G401 (cell line): ENCODE measurements at places on chromosomes 7 and 10.

DNA sequence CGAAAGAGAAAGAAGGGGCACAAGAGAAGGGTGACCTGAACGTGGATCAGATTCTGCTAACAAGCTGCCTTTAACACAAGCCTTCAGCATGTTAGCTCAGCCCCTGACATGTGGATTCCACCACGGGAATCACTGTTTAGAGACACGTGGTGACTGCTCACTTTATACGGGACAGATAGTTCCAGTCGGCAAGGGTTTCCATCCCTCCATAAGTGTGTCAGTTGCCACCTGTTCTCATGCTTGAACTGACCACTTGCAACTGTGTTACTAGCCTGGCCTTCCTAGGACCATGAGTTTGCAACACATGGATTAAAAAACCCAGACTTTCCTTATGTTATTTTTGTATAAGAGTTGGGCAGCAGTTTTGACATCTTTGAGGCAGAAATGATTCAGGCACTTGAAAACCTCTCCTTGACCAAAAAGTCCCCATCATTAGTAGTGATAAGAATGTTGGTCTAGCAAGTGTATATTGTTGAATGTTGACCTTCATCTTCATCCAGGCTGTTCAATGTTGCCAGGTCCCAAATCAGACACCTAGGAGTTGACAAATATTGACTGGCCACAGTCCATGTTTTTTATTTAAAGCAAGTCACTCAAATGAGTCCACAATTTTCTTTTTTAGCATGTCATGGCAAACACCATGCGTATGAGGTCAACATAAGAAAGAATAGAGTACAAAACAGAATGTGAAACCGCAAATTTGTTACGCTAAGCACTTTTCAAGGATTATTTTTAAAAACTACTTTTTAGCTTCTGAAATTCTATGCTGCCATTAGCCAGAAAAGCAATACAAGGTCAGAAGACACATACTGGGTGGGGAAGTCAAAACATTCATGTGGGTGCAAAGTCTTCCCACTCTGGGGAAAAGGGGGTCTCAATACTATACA, 101.6 kb downstream of the ABLIM1 start:
- DNase-seq, result no peak

DNA sequence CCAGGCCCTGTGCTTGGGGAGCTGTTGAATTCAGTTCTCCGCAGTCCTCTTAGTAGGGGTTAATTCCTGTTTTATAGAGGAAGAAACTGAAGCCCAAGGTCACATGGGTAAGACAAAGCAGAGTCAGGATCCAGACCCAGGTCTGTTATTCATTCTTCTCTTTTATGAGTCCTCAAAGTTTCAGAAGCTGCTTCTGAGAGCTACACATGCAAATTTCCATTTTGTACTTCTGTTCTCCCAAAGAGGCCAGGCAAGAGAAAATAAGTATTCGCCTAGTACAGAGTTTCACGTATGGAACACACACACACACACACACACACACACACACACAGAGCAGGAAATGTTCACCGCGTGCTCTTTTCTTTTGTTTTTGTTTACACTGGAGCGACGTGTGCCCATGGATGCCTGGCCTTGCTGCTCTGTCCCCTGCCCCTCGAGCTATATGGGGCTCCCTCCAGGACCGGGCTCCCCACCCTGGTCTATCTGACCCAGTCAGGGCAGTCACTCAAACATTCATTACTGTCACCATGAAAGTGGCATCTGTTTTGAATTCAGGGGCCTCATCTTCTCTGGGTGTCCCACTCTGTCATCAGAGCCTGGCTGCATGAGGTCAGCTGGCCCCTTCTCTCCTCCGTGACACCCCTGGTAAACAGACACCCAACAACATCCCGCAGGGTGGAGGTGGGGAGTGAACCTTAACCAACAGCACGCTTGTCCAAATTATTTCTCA, 84.4 kb downstream of the TNS3 start:
- no peak for DNase-seq

DNA sequence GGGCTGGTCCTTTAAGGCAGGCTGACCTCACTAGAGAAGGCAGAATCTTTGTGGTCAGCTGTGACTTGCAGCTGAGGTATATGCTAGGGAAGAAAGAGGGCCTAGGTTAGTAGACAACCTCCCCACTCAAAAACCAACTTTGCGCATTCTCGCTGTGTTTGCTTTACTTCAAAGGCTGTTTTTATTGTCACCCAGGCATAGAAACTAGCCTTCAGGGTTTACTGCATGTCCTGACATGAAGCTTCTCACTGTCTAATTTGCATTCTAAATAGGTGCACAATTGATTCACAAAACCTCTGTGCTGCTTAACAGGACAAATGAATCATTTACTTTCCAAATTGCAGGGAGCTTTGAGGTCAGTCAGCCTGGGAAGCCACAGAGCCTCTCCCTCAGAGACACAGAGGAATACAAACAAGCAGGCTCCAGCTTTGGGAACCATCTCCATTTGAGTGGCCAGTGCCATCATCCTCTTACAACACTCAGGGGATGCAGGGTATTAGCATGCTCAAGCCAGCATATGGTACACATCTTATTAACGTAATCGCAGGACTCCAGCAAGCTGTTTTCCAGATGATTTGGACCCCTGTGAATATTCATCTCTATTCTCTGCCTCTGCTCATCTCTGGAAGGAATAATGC, 596.4 kb upstream of the GHITM start:
- no peak for DNase-seq

GRCh38 chr7:7765422-7765821, 47.0 kb upstream of the RPA3 start:
- no peak for DNase-seq

GRCh38 chr10:46312953-46313352, 26.2 kb downstream of the ANTXRL start:
- DNase-seq, result no peak

DNA sequence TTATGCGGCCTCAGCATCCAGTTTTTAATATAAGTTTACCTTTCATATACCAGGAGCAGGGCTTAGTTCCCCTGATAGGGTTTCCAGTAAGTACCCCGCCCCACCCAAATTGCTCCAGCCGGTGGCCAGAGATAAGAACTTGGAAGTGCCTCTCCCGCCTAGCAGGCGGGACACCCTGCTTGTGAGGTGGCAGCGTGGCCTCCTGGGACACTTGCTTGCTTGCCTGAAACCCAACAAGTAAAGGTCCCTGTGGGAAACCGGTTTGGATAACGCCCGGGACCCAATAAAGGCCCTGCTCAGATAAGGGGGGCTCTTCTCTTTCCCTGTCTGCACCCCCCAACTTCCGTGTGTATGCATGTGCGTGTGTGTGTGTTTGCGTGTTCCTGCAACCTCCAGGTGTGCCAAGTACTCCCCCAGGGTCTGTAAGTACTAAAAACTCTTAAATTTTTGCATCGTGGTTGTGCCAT, 154.3 kb downstream of the ARHGAP21 start:
- no peak for DNase-seq

- no peak for DNase-seq
Measured at GRCh38 chr10:79249186-79250121, 97.8 kb upstream of the PPIF start.

DNA sequence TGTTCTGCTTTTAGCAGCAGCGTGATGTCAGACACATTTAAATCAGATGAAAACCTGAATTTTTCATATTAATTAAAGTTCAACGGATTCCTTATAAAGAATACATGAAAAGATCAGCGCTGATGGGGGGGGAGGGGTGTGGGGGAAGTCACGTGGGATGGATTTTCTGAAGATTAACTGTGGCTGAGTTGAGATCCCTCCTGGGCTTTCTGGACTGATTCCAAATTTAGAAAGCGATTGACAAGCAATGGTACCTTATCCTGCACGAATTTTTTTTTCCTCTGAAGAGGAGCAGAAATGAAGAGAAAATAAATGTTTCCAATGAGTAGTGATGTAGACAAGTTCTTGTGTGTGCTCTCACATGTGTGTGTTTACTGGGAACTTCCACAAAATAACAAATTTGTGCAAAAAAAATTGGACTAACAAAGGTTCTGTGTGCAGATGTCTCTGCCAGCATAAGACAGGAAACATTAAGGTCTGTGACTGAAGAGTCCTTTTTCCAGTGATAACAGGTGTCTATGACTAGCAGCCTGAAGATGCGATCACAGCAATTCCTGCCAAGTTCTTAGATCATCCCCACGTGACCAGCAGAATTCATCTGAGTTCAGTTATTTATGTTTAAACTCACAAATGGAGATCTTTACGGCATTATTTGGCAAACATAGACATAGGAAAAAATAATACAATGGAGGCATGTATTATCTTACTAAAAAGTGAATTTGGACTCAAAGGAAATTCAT, 585.2 kb upstream of the CELF2 start:
- DNase-seq, result peak; percentile 50

DNA sequence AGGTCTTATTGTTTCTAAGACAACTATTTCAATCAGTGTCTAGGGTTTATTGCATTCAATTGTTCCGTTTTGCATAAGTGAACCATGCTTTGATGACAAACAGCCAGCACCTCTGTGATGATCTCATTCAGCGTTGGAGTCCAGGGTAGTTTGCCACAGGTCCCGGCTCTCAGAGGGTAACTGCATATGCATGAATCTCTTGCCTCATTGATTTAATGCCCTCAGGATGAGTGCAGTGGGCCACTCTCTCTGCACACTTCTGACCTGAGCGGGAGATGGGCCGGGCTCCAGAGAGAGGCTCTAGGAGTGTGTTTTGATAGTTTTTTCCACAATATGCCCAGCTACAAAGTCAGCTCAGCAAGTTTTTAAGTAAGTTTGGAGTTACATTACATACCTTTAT, 83.9 kb downstream of the HECW1 start:
- DNase-seq, result no peak

DNA sequence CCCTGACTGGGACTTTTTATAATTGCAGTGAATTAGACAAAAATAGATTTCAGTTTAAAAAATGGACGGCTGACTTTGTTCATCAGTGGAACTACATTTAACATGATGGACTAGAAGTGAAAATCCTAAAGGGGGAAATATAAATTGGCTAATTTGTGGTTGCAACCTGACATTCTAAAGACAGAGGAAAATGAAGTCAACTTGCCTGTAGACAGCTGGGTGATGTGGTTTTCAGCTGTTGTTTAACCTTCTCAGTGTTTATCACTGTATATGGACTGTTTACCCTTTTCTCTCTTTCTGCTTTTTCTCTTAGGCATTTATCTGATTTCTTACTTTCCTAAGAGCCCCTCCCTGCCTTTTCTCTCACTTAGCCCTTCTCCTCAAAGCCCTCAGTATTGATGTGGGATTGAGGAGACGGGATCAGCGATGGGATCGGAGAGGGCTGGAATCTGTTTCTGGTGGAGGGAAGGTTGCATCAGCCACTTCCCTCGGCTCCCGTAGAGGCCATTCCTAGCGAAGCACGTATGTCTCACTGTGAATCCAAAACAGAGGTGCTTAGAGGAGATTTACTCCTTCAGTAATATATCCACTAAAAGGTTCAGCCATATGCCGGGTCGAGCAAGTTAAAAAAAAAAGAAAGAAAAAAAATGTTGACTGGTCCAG, 109.0 kb upstream of the KLF6 start:
- DNase-seq, result no peak

DNA sequence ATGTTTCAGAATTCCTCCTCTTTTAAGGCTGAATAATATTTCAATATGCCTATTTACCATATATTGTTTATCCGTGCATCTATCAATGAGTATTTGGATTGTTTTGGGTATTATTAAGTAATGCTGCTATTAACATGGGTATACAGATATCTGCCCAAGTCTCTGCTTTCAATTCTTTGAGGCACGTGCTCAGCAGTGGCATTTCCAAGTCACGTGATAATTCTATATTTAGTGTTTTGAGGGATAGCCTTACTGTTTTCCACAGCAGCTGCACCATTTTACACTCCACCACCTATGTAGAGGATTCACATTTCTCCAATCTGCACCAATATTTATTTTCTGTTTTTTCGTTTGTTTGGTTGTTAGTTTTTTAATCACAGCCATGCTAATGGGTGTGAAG, 636.8 kb upstream of the ANKRD30A start:
- no peak for DNase-seq

GRCh38 chr10:71259815-71260501, 47.6 kb downstream of the UNC5B start:
- no peak for DNase-seq

- DNase-seq, result no peak
Measured at GRCh38 chr10:5981529-5981928, 4.2 kb upstream of the IL15RA start.

DNA sequence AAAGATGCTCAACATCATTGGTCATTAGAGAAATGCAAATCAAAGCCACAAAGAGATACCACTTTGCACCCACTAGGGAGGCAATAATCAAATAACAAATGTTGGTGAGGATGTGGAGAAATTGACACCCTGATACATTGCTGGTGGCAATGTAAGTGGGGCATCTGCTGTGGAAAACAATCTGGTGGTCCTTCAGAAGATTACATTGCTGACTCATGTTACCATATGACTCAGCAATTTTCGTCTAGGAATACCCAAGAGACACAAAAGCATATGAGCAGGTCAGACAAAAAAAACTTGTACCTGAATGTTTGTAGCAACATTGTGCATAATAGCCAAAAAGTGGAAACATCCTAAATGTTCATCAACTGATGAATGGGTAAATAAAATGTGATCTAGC, 4.9 kb upstream of the CLDN3 start:
- DNase-seq, result no peak

- DNase-seq, result no peak
Measured at GRCh38 chr7:104960741-104961448, 53.1 kb upstream of the KMT2E start.
